ENCODE measurements at places on chromosomes 12 and 14.

GRCh38 chr12:108363165-108363564, 24.1 kb upstream of the CMKLR1 start:
- no peak for DNase-seq

- DNase-seq: peak; percentile 10
These were observed 21.9 kb downstream of the OS9 start for GRCh38 chr12:57715786-57716185.

- no peak for DNase-seq
These were observed 217.1 kb upstream of the PLEKHG7 start for GRCh38 chr12:92485351-92486348.

GRCh38 chr14:55328317-55328716, 57.1 kb downstream of the FBXO34 start:
- no peak for DNase-seq

DNA sequence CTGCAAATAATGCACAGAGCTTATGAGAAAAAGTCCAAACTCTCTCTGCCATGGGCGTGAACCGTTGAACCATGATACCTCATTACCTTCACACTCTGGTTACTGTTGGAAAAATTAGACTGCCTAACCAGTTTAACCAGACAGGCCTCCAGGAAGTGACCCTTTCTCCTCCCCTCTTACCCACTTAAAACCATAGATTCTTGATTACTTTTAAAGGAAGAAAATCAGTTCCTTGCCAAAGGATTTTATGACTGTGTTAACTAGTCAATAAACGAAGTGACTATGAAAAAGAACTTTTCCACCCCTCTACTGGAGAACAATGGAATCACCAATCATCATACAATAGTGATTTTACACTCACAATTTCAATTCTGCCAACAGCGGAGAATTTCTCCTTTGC, 254.0 kb upstream of the ATP2B1 start:
- DNase-seq: no peak

- DNase-seq: no peak
These were observed 125.7 kb upstream of the CCDC196 start for GRCh38 chr14:66360366-66360926.

DNA sequence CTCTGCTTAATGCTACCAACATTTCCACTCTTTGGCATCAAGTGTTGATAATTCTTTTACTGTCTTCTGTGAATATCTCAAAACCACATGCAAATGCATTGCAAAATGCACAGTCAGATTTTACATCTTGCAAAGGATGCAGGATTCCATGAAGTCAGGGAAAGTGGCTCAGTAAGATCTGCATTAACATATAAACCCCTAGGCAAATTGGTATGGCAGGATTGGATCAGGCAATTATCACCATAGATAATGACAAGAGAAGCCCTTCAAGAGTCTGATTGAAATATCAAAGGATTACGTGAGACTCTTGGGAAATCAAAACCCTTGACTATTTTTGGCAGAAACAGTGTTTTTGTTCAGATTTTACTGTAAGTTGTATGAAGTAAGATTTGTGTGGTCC, 71.0 kb downstream of the TMTC2 start:
- DNase-seq: no peak

GRCh38 chr14:50173891-50174290, 57.5 kb downstream of the SOS2 start:
- no peak for DNase-seq

DNA sequence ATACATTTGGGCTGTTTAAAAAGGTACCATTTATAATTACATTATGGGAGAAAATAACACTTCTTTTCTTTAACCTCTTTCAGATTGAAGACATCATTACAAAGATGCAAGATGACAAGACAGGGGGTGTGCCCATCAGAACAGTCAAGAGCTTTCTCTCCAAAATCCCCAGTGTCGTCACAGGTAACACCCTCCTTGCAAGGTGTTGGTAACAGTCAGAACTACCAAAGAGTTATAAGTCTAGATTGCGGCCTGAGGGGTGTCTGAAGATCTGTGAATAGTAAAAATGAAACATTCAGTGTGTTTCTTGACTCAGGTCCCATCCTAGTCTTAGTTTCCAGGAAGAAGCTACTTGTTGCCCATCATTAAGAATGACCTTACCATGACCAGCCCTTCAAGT, 419.8 kb downstream of the RGS6 start:
- no peak for DNase-seq
